ENCODE measurements at places on chromosomes 11 and 22.

GRCh38 chr11:37109286-37109585 is 511.2 kb upstream of the RAG2 start:
- no peak for DNase-seq

DNA sequence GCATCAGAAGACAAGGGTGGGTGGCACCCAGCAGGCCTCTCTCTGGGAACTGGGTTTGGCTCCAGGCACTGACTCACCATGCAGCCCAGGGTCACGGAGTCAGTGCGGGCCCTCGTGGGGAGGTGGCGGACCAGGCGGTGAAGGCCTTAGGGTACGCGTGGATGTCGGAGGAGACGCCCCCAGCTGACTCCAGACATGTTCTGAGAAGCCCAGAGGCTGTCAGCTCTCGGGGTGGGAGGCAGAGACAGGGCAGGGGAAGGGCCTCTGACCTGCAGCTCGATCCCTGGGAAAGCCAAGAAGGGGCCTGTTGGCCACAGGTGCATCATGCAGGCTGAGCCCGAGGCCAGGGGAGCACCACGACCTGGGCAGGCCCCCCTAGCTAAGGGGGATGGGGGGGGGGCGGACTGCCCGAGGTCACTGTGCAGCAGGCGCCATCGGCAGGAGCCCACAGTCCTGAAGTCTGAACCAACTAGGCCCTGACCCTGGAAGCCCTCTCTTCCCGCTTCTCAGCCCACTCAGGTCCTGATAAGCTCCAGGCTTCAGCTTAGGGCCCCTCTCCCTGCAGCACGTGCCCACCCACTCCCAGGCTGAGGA is 18.0 kb downstream of the MOB2 start:
- DNase-seq = no peak

- no peak for DNase-seq
Observed at GRCh38 chr11:61659413-61660196, 20.6 kb upstream of the DAGLA start.

GRCh38 chr11:119918347-119918746 is 189.3 kb upstream of the NECTIN1 start:
- no peak for DNase-seq

DNA sequence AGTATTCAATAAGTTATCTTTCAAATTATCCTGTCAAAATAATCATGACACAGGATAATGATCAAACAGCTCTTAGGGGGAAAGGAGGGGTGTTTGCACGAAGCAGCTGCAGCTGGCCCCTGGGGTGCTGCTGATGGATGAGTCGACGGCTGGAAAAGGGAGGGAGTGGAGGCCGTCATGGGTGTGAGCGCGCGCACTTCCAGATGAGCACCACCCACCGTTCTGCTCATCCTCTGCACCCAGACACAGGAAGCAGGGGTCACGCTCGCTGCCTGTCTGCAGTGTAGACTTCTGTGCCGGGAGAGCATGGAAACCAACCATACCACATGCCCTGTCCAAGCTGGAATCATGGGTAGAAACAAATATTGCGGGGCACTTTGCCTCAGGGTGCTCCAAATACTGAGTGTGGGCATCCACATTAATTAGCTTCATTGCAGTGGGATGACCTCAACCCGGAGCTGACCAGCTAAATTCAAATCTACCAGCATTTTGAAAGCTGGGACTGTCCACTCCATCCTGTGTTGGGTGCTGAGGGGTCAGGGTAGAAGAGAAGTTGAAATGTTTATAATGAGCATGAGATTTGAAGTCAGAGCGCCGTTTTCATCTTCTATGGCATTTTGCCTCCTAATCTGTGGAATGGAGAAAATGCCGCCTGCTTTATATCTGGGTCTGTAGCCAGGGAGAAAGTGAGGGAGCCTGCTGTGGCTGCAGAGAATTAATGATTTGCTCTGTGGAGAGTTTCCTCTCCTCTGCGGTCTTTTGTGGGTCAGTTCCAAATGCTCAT is 802.4 kb downstream of the TBC1D22A start:
- DNase-seq = no peak

- DNase-seq = no peak
Observed at GRCh38 chr22:44172370-44173108, 8.2 kb upstream of the PARVG start.

DNA sequence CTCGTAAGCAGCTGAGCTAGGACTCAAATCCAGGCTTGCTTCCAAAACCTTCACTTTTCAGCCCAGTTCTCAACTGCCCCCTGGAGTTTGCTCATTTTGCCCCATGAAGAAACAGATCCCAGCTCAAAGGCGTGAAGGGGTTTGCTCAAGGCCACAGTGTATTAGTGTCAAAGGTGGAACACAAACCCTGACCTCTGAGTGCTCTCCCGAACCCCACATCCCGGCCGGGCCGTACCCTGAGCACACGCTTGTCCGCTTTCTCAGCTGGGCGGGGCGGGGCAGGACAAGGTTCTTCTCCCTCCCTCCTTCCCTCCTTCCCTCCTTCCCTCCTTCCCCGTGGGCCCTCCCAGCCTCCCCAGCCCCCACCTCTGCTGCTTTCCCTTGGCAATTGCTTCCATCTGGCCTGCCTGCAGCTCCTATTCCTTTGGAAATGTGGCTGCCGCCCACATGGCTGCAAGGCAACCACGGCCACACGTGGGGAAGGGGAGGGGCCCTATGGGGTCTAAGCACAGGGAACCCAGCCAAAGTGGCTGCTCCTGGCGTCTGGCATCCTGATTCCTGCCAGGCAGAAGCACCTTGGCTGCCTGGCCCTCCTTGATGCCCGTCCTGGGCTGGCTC is 4.1 kb downstream of the ST3GAL4 start:
- no peak for DNase-seq

DNA sequence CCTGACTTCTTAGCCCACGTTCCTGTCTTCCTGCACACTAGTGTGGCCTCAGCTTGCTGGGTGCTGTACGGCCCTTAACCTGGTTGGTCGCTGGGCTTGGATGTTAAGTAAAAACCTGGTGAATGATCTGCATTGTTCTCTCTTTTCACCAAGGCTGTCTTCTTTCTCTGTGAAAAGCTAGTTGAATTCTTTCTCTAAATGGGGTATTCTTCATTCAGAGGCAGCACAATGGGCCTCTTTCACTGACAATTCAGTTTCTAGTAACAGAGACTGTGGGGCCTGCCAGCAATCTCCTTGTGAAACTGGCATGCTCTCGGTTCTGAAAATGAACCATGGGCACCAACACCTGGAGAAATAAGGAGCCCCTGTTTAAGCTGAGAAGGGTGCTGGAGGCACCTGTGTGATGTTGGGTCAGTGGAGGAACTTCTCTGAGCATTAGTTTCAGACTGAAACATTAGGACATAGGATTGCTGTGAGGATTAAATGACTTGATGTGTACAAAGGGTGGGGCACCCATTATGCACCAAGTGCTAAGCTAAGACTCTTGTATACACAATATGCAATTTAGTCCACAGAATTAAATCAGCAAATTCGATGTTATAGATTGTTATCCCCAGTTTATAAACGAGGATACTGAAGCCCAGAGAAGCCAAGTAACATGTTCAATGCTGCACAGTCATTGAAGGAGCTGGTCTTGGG is 33.1 kb upstream of the ELF5 start:
- DNase-seq = no peak

DNA sequence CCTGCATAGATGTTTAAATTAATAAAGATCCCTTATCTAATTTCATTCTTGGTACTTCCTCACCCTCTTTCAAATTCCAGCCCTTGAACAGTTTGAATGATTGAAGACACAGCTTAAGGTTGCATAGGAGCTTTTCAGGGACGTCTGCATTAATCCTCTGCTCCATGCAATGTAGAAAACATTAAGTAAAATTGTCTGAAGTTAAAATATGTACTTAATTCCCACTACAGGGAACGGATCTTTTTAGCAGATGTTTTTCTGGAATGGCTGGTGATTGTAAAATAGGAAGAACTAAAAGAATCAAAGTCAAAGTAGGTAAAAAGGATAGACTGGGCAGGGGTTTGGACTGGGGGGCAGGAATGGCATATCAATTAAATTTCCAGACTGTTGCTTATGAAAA is 58.9 kb downstream of the ABTB2 start:
- no peak for DNase-seq

DNA sequence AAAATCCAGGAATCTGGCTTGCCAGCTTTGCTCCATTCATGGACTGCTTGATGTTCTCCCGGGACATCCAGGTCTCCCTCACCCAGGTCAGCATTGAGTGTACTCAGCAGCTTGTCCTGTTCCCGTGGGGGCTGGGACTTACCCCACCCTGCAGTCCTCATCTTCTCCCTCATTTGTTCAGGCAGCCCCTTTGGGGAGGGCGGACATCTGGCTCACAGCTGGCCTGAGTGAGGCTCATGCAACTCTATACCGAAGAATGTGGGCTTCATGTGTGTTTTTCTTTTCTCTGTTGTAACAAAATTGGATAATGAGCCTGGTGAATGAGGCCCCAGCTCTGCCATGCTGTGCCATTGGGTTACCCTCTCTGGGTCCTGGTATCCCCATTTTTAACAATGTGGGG is 227.7 kb upstream of the TENM4 start:
- DNase-seq = no peak

DNA sequence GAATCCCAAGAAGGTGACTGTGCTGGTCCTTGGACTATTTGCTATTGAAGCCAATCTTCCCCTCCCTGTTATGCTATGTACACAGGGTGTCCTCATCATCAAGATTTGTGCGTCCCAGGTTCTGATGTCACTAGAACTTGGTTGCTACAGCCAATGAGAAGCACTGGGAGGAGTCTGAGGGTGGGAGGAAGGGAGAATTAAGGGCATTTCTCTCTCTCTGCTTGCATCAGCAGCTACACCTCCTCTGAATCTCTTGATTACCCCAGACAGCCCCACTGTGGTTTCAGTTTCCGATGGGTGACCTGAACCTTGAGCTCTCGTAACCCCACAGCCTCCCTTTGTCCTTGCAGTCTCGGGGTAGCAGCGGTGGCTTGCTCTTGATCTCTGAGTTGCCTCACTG is 212.4 kb upstream of the SESN3 start:
- no peak for DNase-seq

GRCh38 chr11:92764128-92764527 is 205.3 kb upstream of the MTNR1B start:
- DNase-seq = no peak

- no peak for DNase-seq
Observed at GRCh38 chr11:16318320-16318719, 38.0 kb downstream of the SOX6 start.

GRCh38 chr11:69253028-69253427 is 40.9 kb upstream of the MYEOV start:
- DNase-seq = no peak

GRCh38 chr11:120178561-120179056 is 32.2 kb upstream of the OAF start:
- DNase-seq = no peak

GRCh38 chr11:119019996-119020395 is 1.4 kb downstream of the TRAPPC4 start:
- no peak for DNase-seq

GRCh38 chr11:45926536-45927331 is 4.3 kb downstream of the LARGE2 start:
- no peak for DNase-seq

DNA sequence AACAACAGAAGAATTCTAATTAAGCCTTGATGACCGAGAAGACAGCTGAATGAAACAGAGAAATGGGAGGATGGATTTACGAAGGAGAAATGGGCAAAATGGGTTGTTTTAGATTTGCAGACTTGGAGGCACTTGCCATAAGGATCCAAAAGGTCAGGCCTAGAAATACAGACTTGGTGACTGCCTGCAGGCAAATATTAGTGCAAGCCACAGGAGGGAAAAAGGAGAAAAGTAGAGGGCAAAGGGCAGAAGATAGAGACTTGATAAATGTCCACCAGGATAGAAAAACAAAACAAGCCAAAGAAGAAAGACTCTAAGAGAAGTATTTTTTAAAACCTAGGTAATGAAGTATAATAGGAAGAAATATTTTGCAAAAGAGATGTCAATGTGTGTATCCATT is 13.1 kb downstream of the CCDC34 start:
- no peak for DNase-seq

- peak; percentile 4 for DNase-seq
Observed at GRCh38 chr11:113994077-113994954, 19.4 kb downstream of the HTR3A start.

- no peak for DNase-seq
Observed at GRCh38 chr22:48261706-48262105, 1499.3 kb downstream of the TBC1D22A start.

- no peak for DNase-seq
Observed at GRCh38 chr11:108035690-108036089, 27.0 kb downstream of the CUL5 start.

DNA sequence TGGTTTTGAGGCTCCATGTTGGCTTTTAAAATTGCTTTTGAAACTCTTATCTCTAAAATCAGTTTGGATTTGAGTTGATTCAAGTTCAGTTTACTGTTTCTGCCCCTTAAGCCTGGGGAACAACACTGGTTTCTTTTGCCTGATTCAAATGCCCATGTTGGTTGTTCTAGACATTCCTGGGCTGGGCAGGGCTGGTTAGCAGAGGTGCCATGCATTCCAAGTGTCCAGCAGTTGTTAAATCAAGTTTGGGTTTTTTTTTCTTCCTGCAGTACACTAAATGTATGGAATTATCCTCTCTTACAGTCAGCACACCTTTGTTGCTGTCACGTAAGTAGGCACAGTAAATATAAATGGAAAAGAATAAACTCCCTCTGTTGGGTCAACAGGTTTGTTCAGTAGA is 67.2 kb upstream of the MTMR2 start:
- DNase-seq = no peak

DNA sequence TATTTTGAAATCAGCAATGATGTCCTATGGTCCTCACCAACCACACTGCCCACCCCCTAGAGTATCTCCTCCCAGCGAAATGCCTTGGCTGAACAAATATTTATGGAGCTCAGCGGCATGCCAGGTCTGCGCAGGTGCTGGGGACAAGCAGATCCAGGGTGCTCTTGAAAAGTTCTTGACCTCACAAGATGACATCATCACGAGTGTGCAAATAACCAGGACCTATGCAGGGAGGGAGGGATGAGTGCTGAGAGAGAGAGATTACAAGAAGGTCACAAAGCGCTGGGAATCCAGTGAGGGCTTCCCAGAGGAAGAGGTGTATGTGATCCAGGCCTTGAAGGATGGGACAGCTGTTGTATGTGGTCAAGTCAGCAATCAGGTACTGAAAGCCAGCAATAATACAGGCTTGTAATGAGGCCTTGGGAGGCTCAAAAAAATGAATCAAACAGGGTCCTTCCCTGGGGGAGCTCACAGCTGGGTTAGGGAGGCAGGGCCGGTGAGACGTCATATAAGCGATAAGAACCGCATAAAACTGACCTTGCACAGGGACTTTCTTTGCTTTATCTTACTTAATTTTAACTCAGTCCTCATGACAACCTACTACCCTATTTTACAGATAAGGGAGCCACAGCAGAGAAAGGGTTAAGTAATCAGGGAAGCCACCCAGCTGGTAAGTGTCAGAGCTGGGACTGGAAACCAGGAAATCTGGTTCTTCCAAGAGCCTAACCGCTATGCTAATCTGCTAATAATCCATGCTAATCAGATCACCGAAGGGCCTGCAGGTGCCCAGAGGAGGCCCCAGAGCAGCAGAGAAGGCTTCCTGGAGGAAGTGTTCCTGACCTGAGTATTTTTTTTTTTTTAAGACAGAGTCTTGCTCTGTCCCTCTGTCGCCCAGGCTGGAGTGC is 8.2 kb downstream of the ARRB1 start:
- DNase-seq = no peak

DNA sequence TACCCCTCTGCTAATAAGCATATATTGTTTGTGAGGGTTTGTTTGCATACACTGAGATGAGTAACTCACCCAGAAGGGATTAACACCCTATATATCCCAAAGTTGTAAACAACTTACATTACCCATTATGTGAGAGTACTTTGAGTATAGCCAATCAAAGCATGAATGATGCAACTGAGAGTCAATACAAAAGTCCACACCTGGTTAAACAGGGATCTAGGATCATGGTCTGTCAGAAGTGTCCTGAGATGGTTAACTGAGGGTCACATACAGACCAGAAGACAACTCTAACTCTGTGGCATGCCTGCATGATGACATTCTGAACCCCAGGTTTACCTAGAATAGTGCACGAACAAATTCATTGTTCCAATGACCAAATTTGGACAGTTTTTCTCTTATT is 17.4 kb upstream of the OR10A5 start:
- DNase-seq = no peak
